ENCODE measurements at places on chromosomes 16 and 17.

DNA sequence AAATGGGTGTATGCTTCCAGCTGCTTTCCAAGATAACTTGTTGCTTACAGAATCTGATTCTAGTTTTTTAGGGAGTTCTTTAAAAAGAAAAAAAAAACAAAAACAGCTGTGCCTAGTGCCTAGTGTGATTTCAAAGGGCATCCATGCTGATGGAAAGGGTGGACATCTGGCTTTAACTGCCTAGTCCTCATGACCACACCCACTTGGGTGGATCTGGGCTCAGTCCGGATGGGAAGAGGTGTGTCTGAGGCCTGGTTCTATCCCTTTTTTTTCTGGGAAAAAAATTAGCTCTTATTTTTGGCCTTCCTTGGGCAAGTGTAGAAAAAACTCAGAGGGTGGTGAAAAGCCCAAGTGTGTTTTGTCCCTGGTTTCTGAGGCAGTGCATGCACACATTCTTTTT, 132.3 kb upstream of the CDH11 start:
- DNase-seq: no peak

DNA sequence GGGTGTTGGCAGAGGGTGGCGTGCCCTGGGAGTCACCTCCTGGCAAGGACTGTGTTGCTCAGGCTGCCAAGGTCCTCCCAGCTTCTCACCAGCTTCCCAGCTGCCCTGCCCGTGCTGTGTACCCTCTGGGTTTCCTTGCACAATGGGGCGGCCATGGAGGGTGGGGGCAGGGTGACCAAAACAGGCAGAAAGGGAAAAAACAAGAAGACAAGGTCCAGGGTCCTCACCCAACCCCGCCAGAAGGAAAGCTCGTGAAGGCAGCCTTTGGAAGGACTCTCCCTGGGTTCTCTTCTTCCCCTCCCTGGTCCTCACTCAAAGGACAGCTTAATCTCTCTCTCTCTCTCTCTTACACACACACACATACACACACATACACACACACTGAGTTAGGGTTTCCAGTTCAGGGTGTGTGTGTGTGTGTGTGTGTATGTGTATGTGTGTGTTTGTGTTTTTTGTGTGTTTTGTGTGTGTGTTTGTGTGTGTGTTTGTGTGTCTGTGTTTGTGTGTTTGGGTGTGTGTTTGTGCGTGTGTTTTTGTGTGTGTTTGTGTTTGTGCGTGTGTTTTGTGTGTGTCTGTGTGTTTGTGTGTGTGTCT, 2.0 kb downstream of the SLC13A5 start:
- DNase-seq: no peak

- no peak for DNase-seq
These were observed 5.1 kb upstream of the CALCOCO2 start for GRCh38 chr17:48825446-48826381.

DNA sequence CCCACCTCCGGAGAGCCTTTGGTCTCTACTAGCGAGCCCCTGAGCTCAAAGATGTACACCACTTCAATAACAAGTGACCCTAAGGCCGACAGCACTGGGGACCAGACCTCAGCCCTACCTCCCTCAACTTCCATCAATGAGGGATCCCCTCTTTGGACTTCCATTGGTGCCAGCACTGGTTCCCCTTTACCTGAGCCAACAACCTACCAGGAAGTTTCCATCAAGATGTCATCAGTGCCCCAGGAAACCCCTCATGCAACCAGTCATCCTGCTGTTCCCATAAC, 702 bp downstream of the SPN start:
- no peak for DNase-seq

- no peak for DNase-seq
These were observed 2.9 kb downstream of the UMOD start for GRCh38 chr16:20349615-20350014.

DNA sequence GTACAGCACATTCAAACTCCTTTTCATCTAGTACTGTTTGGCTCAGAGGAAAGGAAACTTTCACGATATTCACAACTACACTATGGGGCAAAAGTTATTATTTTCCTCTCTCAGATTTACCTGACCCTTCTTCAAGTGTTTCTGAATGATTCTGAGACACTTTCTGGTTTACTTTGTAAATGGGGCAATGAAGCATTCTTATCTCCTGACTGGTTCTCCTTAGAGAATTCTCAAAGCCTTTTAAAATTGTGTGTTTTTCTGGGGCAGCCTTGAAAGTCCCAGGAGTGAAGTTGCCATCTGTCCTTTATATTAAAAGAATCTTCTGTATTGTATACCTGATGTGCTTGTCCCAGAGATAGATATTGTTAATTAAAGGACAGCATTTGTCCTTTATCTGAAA, 264.9 kb downstream of the FTO start:
- DNase-seq: no peak

DNA sequence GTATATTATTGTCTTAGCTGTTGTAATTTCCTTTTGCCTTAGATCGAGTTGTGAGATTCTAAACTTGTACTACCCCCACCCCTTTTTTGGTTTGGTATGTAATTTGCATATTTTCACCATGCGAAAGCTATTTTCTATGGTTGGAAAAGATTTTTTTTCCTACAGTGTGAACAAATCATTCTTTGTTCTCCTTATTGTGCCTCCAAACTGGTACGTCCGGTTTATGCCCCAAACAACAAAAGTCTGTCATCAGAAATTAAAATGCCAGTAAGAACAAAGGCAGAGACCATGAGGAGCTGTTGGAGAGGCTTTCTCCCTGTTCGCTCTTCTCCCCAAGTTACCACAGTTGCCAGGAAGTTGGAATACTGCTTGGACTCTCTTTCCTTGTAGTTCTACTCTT, 66.1 kb downstream of the BCAS3 start:
- DNase-seq: no peak

DNA sequence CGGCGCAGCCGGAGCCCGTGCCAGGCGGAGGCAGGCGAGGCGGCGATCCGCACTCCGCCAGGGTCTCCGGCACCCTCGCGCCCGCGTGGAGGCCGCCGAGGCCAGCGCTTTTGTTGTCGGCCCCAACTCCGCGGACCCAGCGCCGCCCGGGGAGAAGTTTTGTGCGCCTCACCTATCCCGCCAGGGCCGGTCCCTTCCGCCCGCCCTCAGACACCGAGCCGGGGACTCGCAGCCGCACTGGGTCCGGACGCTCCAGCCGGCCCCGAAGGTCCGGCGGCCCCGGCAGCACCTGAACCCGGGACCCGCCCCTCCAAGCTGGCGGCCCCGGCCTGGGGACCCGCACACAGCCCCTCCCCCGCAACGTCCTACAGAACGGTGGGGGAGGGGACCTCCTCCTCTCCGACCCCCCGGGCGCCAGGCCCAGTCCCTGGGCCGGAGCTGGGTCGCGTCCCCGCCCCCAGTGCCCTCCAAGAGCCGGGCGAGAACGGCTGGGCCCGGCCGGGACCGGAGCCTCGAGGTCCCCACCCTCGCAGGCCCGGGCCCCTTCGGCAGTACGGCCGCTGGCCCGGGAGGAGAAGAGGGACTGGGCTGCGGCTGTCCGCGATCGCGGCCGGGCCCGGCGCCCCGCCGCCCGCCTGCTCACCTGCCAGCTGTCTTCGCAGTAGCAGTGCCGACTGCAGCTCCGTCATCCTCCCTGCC, 698 bp downstream of the UBE2G1 start:
- no peak for DNase-seq

DNA sequence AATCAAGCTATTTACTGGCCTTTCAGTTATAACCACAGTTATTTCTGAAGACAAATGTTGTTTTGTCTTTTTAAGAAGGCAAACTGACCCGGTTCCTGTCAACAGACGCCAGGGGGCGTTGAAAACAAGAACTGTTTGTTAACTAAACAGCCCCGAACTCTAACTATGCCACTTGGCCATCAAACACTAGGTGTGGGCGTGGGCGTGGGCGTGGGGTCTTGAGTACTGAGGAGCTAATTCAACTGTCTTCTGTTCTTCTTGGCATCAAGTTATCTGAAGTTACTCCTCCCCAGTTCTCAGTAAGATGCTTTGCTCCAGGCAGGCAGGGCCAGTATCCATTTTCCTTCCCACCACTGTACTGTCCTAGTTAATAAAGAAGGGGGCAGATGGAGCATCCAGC, 63.3 kb upstream of the MTMR4 start:
- no peak for DNase-seq

- no peak for DNase-seq
These were observed 67.9 kb downstream of the CPPED1 start for GRCh38 chr16:12735805-12736204.

DNA sequence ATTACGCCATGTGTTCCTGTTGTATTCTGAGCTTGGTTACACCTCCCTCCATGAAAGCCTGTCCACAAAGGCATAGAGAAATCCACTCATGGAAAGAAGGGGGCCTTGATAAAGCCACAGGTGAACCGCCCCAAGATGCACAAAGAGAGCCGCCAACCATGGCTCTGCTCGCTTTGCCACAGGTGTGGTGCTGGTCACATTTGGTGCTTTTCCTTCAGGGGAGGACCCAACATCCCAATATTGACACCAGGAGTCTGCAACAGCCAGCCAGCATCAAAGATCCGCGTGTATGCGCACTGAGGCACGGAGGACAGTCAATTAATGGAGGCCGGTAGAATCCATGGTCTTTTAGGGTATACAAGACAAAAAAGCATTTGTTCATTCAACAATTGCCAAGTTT, 7.3 kb downstream of the ABCA3 start:
- no peak for DNase-seq

GRCh38 chr16:47204736-47205504, 61.2 kb upstream of the NETO2 start:
- no peak for DNase-seq

DNA sequence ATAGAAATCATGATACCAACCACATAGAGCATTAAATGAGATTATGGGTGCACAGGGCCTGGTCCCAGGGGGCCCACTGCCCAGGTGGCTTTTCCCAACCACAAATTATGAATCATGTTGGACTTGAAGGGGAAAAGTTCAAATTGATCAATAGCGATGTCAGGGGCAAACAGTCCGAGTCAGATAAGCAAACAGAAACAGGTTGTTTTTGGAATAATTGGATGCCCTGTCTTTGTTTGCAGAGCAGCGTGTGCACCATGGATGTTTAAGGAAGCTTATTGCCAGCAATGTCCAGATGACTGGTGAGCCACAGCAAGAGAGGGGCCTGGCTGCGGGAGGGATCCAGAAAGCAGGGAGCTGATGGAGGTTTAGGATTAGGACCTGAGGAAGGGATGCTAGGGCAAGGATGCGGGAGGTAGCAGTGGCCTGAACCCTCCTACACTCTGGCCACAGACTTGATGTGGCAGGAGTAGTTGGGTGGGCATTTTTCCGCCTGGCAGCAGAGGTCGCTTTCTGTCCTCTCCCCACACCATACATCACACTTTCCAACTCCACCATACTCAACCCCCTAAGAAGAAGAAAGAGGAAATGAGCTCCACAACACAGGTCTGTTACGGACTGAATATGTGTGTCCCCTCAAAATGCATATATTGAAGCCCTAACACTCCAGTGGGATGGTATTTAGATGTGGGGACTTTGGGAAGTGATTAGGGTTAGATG, 266.4 kb upstream of the RPL38 start:
- no peak for DNase-seq

DNA sequence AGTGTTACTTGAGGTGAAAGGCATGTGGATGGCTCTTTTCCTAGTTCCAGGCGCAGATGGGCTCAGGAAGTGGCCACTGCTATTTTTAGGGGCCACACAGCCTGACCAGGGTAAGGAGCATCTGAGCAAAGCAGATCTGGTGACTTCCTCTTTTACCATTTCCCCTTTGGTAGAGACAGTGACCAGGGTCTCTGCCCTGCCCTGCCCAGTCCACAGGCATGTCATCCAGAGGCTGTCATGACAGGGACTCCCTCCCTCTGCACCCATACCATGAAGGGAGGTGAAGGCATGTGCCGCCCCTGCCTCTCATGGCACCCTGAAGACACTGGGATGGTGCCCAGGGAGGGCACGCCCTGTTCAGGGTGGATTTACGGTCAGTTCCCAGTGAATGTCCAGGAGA, 2.2 kb downstream of the PLA2G15 start:
- DNase-seq: no peak

- no peak for DNase-seq
These were observed 90.3 kb upstream of the MPHOSPH6 start for GRCh38 chr16:82260212-82260795.

DNA sequence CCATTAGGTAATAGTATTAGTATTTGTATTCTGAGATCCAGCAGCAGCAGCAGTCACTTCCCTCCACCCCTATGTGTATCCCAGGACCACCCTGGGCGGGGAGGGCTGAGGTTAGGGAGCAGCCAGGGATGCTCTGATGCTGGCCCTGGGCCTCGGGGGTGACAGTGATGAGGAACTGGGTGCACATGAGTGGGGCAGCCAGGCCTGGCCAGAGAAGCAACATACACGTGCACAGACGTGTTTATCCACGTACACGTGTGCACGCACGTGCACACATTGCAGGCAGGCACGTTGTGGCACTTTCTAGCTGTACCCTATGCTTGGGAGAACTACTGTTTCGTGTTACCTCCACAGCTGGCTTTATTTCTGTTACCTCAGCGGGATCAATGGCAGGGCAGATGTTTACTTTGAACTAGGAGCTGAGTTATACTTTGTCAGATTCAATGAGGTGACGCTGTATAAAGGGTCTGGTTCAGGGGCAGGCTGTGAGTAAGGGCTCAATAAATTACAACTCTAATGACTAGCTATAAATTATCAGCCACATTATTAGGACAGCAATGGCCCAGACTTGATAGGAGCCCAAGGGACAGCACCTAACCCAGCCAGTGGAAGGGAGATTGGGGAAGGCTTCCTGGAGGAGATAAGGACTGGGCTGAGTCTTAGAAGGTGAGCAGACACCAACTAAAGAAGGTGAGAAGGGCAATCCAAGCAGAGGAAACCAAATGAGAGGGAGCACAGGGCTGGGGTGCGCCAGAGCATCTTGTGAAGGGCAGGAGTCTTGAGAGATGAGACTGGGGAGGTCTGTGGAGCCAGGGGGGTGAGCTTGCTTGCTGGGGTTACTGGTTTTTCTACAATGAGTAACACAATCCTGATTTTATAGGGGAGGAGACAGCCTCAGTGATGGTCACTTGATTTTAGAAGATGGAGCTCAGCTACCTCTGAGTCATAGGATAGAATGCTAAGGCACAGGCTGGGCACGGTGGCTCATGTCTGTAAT, 22.4 kb upstream of the CA4 start:
- DNase-seq: no peak

- DNase-seq: no peak
These were observed 19.1 kb downstream of the EMC8 start for GRCh38 chr16:85780281-85780680.

- no peak for DNase-seq
These were observed 65.7 kb downstream of the CCDC182 start for GRCh38 chr17:57679356-57679755.

GRCh38 chr16:72470541-72470940, 298.6 kb upstream of the PMFBP1 start:
- no peak for DNase-seq

- no peak for DNase-seq
These were observed 43.4 kb upstream of the CRHR1 start for GRCh38 chr17:45740553-45741330.

- DNase-seq: no peak
These were observed 4.6 kb upstream of the KLHL36 start for GRCh38 chr16:84643674-84644073.

Data from activated gamma-delta T cell (primary cell).